ENCODE measurements at places on chromosomes 3 and 15.

DNA sequence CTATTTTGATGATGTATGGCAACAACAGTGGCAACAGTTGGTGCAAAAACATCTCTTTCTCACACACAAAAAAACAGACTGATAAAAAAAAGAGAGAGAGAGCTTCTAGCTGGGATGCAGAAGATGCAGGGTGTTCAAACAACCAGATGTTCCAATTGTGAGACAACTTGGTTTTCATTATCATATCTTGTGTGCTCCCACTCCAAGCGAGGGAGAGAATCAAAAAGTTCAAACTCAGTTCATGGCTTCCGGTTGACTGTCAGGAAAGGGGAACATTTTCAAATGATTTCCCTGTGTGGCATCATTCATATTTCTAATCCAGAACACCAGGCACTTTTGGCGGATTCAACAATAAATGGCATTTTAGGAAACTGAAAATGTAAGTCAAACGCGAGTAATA, 72.1 kb downstream of the RSL24D1 start:
- no peak for DNase-seq

DNA sequence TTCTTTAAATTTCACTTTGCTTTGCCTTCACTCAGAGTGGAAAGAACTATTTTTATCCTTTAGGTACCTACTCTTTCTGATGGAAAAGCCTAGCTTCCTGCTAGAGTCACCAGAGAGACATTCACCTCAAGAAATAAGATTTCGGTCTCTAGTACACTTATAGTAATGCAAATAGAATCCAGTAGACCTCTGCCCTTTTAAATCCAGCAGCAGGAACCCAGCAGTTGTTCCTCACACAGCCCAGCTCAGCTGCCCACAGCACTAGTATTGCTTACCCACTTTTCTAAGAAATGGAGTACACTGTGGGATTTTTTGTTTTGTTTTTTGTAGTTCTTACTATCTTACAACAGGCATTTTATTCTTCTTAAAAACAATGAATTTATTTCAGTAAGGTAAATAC, 497.0 kb upstream of the CCDC54 start:
- DNase-seq: no peak

GRCh38 chr3:128416578-128417211, 50.0 kb downstream of the DNAJB8 start:
- no peak for DNase-seq

GRCh38 chr3:156209631-156210335, 89.4 kb downstream of the KCNAB1 start:
- DNase-seq: no peak

GRCh38 chr3:195446359-195446758, 3.5 kb upstream of the ACAP2 start:
- DNase-seq: no peak

All from pons (tissue), 1 donor.